ENCODE measurements at places on chromosomes 2 and 18. TPM values are rescaled to one million over a fixed set of nuclear protein-coding genes. Genes with fewer than 3 reads are reported as not detected.
A peak's percentile ranks its signal among the peaks of the same experiment; 100 is the strongest.

The ASAP2 gene
- 17.1 TPM for total RNA-seq

The PTPRM gene
- total RNA-seq: 47.4 TPM

The VIT gene
- total RNA-seq: 0.33 TPM

GRCh38 chr2:70978341-70979179 is at the start of gene ANKRD53:
ANKRD53 (plus strand) TSS chr2:70978630; CDS start chr2:70978646, 16 bp downstream.
- peaks cover 17% of the 10 kb centered on the region for H3K4me1 ChIP-seq
- DNase-seq: peak; percentile 81
- H3K27me3 ChIP-seq: no peaks in the 10 kb centered on the region
- H3K36me3 ChIP-seq: no peaks in the 10 kb centered on the region
- H3K4me3 ChIP-seq: peak within 1 kb of the TSS; percentile 60

Data from hepatocyte (in vitro differentiated cells).